ENCODE measurements at places on chromosomes 12 and 14.

- DNase-seq, result no peak
Observed at GRCh38 chr12:12776261-12776660, 9.2 kb upstream of the APOLD1 start.

DNA sequence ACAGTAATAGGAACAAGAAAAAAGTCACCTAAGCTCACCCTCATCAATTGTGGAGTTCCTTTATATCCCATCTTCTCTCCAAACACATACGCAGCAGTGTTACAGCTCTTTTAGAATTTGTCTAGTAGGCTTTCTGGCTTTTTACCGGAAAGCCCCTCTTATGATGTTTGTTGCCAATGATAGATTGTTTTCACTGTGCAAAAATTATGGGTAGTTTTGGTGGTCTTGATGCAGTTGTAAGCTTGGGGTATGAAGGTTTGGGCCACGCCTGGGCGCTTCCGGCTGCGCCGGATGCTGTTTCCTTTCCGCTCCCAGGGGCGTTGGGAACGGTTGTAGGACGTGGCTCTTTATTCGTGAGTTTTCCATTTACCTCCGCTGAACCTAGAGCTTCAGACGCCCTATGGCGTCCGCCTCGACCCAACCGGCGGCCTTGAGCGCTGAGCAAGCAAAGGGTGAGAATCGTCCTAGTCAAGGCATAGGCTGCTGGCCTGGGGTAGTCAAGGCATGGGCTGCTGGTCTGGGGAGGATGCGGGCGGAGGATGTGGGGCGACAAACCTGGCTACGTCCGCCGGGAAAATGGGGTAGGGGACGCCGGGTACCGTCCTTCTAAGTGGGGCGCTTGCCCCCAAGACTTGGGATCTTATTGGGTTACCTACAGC lies at the start of the genes C12orf57 and RNU7-1:
Gene C12orf57, plus strand, starts transcription at position 301 of the 659 bp plus-strand sequence. Its CDS starts 100 bp downstream, at position 401.
Gene RNU7-1, plus strand, starts transcription at position 95 of the 659 bp plus-strand sequence.
- DNase-seq, result peak; percentile 90

DNA sequence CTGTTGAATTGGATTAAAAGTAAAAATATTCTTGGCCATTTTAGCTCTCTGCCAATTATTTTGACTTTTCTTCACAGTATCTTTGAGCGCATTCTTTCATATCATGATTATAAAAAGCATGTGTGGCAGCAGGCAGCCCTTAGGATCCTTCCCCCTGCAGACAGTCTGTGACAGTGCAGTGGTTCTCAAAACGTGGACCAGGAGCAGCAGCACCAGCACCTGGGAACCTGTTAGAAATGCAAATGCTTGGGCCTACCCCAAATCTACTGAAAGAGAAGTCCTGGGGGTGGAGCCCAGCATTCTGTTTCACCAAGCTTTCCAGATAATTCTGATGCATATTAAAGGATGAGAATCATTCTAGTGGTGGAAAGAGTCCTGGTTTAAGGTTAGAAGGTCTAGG lies 155.6 kb downstream of the MON2 start:
- DNase-seq, result no peak

GRCh38 chr14:24279301-24280186 lies 8.1 kb upstream of the RABGGTA start:
- peak; percentile 51 for DNase-seq

DNA sequence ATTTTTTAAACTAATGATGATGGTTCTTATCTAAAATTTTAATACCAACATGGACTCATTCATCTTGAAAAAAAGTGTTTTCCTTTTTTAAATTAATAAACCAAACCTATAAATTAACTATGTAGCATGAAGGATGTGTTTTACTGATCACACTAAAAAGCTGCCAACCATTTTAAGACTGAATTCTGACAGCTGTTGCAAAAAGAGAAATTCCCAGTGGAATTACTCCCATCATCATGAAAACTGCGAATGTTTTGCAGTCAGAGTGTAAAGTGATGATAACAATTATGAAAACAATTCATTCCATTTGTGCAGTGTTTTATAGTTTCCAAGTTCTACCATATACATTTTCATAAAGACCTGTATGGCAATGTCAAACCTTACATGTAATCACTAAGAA lies 232.8 kb downstream of the SLC2A13 start:
- no peak for DNase-seq

GRCh38 chr14:65260786-65261185 lies 151.7 kb upstream of the FUT8 start:
- DNase-seq, result no peak

DNA sequence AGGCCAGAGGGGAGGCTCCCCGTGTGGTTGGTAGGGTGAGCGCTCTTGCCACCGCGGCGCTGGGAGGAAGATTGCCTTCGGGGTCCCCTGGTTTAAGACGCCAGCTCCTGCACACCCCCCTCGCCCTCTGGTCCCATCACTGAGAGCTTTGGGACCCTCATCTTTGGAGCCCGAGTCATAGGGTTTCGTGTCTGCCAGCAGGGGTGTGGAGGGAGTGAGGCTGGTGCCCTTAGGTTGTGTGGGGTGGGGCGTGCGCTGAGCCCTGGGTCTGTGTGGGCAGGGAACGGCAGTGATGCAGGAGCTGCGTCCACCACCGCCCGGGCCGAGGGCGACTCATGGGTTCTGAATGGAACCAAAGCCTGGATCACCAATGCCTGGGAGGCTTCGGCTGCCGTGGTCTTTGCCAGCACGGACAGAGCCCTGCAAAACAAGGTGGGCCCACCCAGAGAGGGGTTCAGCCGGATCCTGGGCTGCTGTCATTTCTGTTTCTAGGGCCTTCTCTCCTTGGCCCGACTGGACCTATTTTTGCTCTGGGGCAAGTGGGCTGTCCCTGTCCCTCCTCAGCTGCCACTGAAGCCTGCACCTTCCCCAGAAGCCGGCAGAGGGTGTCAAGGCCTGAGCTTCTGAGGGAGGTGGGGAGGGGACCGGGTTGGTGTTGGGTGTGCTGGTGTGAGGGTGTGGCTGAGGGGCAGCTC lies 12.1 kb downstream of the ACADS start:
- DNase-seq, result no peak

DNA sequence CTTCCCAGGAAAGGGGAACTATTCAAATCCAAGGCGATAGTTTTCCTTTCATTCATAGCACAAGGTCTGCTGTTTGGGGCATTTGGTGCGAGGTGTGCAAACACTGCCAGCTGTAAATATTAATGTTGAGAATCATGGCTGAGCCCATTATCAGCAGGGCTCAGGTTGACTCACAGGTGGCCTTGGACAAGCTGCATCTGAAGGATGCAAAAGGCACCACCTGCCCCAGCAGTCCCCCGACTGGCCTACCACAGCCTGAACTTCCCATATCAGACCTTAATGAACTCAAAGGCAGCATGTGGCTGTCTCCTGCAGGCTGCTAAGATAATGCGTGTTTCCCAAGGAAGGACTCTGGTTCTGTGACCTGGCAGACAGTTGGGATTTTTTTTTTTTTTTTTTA lies 93.3 kb upstream of the MAP1LC3B2 start:
- no peak for DNase-seq

- no peak for DNase-seq
Observed at GRCh38 chr12:21672146-21672545, 14.5 kb upstream of the LDHB start.

DNA sequence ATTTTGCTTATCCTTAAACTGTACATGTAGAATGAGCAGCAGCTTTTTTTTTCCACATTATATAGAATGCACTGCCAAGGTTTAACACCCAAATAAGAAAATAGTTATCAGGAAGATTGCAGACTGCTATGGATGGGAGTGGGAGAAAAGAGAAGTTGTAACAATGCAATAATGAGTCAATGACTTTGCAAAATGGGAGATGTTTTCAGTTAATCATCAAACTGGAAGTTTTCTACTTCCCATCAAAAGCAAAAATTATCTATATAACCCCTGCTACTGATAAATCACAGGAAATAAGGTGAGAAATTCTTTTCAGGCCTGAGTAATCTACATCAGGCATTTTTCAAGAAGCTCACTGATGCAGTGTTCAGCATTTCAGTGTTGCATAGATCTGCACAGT lies 309.1 kb downstream of the GXYLT1 start:
- DNase-seq, result peak; percentile 56

GRCh38 chr12:63151623-63152320 lies 771 bp upstream of the AVPR1A start:
- peak; percentile 32 for DNase-seq

DNA sequence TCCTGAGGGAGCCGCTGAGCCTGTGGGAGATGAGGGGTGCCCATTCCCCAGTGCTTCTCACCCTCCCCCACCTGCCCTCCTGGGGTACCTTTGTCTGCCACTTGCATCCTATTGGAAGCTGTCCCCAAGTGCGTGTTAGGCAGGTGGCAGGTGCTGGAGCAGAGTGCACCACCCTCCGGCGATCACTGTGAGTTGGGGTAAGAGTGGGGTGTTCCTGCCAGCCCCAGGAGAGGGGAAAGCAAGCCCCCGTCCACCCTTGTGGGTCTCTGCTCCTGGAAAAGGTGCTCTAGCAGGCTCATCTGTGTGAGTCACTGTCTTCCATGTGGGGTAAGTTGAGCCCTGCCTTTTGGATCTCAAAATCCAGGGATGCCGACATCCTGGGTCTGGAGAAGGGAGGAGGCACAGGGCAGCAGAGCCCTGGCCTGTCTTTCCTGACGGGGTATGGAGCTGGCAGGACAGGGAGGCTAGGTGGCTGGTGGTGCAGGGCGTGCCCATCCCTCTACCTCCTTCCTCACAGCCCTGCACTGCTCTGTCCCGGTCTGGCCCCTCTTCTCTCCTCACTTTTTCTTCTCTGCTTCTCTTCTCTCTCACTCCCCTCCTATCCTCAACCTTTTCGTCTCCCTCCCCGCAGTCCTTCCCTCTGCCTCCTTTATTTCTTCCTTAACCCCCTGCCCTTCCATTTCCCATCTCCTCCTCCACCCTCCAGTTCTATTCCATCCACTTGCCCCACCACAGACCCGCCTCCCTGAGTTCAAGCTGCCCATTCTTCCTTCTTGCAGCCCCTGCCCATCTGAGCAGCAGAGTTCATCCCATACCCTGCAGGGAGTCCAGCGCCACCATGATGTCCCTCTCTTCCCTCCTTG lies 20.1 kb upstream of the KRT7 start:
- DNase-seq, result no peak

GRCh38 chr14:26174395-26174794 lies 423.4 kb downstream of the NOVA1 start:
- DNase-seq, result no peak

GRCh38 chr12:77166696-77167095 lies 101.3 kb upstream of the E2F7 start:
- DNase-seq, result no peak

DNA sequence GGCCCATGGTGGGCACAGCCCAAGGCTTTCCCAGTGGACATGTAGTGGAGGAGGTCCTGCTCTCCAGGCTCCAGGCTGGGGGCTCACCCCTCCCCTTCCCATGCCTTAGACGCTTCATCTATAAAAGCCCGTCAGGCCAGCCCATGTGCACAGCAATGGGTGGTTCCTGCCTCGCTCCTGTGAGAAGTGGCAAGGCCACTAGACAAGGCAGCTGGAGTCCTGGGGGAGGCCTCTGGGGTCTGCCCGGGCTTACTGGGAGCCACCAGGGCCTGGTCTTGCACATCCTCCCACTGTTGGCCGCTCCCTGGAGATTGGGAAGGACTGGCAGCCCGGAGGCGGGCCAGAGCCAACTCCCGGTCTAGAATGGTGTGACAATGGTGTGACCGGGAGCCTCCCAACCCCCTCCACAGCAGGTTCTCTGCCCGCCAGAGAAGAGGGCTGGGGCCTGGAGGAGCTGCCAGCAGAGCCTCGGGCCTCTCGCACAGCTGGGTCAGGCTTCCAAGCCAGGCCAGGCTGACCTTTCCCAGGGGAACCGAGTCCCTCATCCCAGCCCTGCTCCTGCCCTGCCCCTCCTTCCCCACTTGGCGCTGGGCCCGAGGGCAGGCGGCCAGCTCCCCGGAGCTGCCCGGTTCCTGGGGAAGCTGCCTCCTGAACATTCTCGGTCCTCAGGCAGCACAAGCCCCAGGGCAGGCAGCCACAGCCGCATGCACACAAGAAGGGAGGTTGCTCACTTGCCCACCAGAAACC lies 97.9 kb downstream of the RFLNA start:
- DNase-seq, result peak; percentile 35

GRCh38 chr12:10211101-10211939 lies 1.4 kb upstream of the GABARAPL1 start:
- no peak for DNase-seq

DNA sequence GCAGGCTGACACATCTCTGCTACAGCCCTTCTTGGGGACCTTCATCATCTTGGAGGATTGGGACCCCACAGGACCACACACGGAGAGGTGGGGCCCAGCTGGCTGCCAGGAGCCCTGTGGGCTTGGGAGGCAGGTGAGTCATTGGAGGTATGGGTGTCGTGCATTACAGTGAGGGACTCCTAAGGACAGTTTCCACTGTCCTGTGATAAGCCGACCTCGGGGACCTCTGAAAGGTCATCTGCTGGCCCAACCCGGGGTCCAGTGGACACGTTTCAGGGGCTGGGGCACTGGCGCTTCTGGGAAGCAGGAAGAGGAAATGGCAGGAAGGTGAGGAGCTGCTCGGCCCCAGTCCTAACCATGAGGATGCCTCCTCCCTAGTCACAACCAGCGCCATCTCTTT lies 238.0 kb downstream of the BCL11B start:
- DNase-seq, result no peak

GRCh38 chr12:51012570-51013236 lies 13.5 kb downstream of the SLC11A2 start:
- DNase-seq, result no peak
